ENCODE measurements at places on chromosomes 11 and 22.

DNA sequence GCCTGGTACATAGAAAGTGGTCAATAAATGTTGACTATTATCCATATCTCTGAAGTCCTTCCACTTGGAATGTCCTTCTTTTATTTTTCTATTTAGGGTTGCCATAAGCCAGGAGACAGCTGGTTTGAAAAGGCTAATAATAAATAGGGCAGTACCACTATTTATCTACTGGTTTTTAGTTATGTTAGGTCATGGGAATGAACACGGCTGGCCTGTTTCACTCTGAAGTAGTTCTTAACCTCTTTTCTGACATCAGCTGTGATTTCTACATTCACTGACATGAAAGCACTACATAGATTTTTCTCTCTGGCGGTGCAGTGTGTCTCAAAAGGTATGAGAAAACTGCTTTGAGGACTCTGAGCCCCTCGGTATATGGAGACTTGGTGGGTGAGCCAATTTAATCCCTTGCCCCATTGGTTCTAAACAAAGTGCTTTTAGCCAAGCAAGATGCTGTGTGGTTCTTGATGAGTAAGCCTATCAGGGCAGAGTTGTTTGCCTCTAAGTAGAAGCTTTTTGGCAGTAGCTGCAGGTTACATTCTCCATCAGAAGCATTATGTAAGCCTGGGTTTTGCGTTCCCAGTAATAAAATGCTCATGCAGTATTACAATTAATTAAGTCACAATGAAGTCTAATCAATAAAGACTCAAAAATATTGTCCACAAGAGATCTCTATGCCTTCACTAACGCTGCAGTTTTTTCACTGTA, 48.7 kb upstream of the APOA1 start:
- DNase-seq = no peak

DNA sequence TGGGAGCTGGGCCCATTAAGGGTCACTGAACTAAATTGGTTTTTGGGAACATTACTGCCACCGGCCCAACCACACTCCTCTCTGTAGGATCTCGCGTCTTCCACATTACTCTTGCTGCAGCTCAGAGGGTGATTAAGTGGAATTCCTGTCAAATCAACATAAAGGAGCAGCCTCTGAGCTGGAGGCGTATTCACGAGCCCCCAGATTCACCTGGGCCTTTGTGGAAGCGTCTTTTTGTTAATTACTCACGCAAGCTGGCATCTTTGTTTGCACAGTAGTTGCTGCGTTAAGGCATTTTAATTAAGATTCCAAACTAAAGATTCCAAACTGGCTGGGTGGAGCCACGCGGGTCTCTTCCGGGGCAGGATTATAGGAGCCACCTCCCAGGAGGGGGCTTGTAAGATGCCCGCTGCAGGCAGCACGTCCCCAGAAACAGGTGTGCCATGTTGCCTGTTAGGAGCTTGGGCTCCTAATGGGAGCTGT, 21.5 kb upstream of the RFPL3 start:
- no peak for DNase-seq

DNA sequence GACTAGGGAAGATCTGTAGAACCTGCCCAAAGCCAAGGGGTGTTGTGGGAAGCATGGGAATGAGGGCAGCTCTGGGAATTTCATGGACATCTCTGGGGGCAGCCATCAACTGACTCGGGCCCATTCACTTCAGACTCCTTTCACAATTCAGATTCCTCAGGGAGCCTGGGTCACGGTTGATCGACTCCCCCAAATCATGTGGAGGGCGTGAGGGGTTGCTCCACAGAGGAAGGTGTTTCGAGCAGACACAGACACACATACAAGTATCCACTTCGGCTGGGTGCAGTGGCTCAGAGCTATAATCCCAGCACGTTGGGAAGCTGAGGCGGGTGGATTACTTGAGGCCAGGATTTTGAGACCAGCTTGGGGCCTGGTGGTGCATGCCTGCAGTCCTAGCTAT, 15.7 kb downstream of the STX3 start:
- DNase-seq = no peak

DNA sequence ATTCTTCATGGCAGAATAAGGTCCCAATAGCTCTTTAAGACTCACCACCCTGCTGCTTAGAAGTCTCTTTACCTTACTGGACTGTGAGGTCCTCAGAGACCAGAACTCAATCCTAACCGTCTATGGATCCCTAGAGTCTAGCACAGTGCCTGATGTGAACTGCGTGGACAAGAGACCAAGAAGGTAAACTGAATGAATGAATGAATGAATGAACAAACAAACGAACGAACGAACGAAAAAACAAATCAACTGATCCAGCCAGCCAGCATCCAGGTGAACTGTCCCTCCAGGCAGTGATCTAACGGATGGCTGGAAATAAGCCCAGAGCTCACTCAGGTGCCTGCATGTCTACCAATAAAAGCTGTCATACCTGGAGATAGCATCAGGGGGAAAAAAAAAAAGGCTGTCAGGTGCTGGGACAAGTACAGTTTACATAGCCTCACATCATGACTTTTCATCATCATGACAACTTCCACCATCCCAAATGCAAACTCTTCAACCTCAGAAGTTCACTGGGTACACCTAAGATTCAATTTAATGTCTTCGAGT, 59.8 kb downstream of the PACSIN2 start:
- DNase-seq = no peak

DNA sequence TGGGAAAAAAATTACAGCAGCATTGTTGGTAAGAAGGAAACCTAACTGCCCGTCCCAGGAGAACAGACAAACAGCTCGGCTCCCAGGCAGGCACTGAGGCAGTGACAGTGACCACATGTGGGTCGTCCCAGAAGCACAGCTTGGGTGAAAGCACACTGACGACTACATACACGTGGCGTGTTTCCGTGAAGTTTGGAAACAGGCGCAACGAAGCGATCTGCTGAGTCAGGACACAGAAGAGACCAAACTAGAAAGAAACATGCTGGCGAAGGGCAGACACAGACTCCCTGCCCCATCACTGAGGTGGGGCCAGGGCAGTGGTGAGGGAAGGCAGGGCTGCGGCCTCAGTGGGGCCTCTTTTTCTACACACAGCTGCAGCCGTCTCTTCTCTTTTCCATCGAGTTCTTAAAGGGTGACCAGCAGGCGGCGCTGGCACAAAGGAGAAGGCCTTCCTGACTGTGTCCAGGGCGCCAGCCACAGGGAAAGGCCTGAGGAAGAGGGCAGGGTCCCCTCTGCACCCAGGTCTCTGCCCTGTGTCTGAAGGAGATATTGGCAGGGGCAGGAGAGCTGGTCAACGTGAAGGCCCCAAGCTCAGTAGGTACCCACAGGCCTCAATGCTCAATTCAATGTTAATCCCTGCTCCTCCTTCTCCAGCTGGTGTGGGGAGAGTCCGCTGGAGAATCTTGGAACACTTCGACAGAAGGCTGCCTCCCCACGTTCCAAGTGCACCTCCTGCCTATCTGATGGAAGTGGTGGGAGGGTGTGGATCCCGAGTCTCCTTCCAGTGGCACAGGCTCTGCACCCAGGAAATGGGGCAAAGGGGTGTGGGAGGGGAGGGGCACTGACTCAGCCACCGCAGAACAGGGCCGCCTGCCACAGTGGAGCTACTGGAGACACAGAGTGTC, 19.9 kb downstream of the CARS1 start:
- peak; percentile 52 for DNase-seq

GRCh38 chr11:2316169-2316962, 14.6 kb downstream of the TSPAN32 start:
- DNase-seq = no peak

GRCh38 chr11:106495046-106495445, 417.6 kb downstream of the AASDHPPT start:
- no peak for DNase-seq

DNA sequence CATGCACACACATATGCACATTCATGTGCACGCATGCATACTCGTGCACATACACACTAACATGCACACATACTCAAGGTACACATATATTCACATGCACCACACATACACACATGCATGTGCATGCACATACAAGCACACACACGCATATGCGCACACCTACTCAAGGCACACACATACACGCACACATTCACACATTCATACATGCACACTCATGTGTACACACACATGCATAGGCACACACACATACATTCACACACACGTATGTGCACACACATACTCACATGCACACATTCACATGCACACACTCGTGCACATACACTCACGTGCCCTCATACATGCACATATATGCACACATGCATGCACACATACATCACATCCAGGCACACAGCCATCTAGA, 489.0 kb downstream of the MN1 start:
- DNase-seq = no peak

DNA sequence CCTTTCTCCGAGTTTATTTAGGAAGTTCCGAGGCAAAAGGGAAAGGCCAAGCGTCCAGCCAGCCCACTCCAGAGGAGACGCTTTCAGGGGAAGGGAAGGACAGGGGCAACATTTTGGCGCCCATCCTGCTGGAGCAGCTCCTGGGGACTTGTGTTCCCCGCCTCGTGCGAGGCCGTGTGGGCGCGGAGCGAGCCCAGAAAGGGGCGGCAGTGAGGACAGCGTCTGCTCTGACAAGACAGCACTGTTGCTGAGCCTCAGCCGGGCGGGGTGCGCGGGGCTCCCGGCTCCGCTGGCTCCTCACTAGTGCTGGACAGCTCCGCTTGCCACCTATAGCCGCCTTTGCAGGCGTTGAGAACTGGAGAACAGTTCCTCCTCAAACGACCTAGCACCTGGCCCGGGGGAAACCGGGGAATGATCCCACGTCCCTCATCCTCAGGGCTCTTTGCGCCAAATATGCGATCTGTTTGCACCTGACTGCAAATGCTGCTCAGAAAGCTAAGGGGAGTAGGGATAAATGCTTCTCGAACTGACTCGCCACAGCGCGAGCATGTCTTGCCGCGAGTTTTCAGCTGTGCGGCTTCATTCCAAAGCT, 722 bp upstream of the GUCY1A2 start:
- no peak for DNase-seq

GRCh38 chr11:416051-416756, 1.4 kb upstream of the SIGIRR start:
- no peak for DNase-seq

DNA sequence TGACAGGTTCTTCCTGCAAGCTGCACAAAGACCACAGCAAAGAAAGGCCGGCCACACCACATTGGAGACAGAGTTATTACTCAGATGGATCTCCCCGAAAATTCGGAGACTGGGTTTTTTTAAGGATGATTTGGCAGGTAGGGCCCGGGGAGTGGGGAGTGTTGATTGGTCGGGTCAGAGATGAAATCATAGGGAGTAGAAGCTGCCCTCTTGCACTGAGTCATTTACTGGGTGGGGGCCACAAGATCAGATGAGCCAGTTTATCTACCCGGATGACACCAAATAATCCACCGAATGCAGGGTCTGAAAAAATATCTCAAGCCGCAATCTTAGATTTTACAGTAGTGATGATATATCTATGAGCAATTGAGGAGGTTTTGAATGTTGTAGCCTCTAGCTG, 401.8 kb upstream of the FAT3 start:
- no peak for DNase-seq

DNA sequence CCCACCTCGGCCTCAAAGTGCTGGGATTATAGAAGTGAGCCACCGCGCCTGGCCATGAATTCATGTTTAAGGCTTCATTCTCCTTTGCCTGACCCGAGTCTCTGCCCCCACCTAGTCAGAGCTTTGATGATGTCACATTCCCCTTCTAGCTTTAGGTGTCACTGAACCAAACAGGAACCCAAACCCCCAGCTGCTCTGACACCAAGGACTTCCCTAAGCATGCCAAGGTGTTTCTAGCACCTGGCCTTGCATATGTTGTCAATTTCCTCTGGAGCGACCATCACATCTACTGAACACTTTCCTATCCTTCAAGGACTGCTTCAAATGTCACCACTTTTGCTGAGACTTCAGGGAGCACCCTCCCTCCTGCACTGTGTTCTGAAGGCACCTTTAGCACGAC, 2.3 kb downstream of the F2 start:
- DNase-seq = no peak

GRCh38 chr11:102244681-102245409, 72.4 kb upstream of the BIRC3 start:
- no peak for DNase-seq

GRCh38 chr22:28297504-28297903, 378.4 kb upstream of the PITPNB start:
- DNase-seq = no peak

GRCh38 chr11:28547321-28547741, 439.1 kb downstream of the METTL15 start:
- DNase-seq = no peak

GRCh38 chr22:24393848-24394247, 33.6 kb upstream of the ADORA2A start:
- no peak for DNase-seq

DNA sequence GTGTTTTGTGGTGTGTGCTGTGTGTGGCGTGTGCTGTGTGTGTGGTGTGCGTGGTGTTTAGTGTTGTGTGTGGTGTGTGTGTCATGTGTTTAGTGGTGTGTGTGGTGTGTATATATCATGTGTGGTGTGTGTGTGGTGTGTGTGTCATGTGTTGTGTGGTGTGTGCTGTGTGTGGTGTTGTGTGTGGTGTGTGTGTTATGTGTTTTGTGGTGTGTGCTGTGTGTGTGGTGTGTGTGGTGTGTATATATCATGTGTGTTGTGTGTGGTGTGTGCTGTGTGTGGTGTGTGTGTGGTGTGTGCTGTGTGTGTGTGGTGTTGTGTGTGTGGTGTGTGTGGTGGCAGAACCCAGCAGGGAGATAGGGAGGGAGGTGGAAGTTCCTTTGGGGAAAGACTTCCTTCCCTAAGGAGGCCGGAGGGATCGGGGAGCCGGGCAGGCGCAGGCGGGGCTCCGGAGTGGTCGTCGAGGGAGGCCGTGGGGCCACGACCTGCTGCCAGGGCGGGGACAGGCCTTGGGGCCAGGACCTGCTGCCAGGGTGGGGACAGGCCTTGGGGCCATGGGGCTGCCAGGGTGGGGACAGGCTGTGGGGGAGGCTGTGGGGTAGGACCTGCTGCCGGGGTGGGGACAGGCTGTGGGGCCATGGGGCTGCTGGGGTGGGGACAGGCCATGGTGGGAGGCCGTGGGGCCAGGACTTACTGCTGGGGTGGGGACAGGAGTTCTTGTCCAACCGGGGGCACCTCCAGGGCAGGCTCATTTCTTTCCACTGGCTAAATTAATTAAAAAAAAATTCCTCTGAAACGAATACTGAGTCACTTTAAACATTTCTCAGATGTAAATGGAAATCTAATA, 15.2 kb downstream of the PIM3 start:
- peak; percentile 50 for DNase-seq

GRCh38 chr22:38431266-38432010, 23.6 kb downstream of the KCNJ4 start:
- DNase-seq = no peak

- DNase-seq = no peak
Measured at GRCh38 chr22:43288378-43288777, 54.8 kb downstream of the SCUBE1 start.

DNA sequence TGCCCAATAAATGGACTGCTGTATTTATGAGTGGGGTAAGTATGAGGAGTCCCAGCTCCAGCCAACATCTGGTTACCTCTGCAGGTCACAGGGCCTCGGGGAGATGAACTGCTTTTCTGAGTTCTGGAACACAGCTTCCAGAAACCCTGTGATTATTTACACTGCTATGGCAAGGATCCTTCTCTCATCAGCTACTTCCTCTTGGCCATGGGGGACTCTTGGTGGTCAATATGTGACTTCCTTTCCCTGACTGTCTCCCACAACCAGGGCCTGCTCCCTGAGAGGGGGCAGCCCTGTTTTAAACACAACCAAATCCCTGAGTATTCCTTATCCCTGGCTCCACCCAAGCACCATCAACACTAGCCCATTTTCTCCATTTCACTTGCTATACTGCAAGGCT, 10.0 kb downstream of the RHOG start:
- DNase-seq = no peak

All from activated T-cell treated with anti-CD3 and anti-CD28 coated beads, Interleukin-2, amount 50 U/mL, for 1 hour (primary cell).